ENCODE measurements at places on chromosomes 6 and 20.

- no peak for DNase-seq
These were observed 4.9 kb downstream of the TGM2 start for GRCh38 chr20:38159957-38160756.

- DNase-seq = no peak
These were observed 202.8 kb downstream of the DLL1 start for GRCh38 chr6:170087941-170088581.

DNA sequence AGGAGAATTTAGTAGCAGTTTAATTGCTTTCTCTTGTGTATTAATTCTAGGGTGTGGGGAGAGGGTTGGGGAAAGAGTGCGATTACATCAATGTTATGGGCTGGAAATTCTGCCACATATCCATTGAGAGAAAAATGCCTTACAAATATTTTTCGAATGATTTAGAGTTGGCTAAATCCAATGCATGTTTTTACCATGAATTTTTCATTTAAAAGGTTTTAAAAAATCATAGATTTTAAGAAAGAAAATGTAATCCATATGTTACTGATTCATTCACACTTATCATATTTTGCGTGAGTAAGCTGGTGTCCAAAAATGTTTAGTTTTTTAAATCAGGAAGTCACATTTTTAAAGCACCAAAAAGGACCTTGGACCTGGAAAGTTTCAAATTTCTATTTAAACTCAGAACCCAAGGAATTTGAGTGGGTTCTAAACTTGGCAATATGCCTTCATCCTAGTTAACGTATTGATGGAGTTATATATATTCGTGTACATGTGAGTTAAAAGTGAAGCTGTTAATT is 627.4 kb upstream of the CITED2 start:
- peak; percentile 71 for DNase-seq

DNA sequence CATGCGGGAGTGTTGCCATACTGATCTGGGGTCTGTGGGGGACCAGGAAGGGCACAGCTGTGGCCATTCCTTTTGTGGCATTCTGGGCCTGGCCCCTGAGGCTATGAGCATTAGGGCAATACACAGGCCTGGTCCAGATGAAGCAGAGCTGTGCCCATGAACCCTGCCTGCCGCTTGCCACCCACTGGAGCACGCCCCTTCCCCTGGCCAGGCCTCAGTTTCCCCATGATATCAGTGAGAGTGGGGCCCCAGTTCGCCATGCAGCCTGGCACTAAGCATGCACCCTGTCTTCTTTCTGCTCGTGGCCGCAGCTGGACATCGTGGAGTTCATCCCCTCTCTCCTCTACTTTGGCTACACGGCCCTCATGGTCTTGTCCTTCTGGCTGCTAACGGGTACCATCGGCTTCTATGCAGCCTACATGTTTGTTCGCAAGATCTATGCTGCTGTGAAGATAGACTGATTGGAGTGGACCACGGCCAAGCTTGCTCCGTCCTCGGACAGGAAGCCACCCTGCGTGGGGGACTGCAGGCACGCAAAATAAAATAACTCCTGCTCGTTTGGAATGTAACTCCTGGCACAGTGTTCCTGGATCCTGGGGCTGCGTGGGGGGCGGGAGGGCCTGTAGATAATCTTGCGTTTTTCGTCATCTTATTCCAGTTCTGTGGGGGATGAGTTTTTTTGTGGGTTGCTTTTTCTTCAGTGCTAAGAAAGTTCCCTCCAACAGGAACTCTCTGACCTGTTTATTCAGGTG is 42.4 kb downstream of the PLAGL2 start:
- DNase-seq = no peak

- peak; percentile 84 for DNase-seq
These were observed at the start of gene GRIK2 for GRCh38 chr6:101393251-101393828. Gene GRIK2 (plus strand): TSS chr6:101393708.

- DNase-seq = no peak
These were observed 79.0 kb downstream of the IPCEF1 start for GRCh38 chr6:154277629-154278017.

- no peak for DNase-seq
These were observed 40.4 kb downstream of the MAPK14 start for GRCh38 chr6:36068012-36068392.

- no peak for DNase-seq
These were observed 12.9 kb downstream of the OR2A4 start for GRCh38 chr6:131688286-131688685.

- no peak for DNase-seq
These were observed 28.7 kb downstream of the LAMA4 start for GRCh38 chr6:112225691-112226090.

- DNase-seq = no peak
These were observed 96.2 kb downstream of the TENT5A start for GRCh38 chr6:81656231-81656630.

GRCh38 chr6:159097256-159097655 is 52.5 kb upstream of the TAGAP start:
- DNase-seq = no peak

GRCh38 chr20:46934746-46935287 is 40.2 kb downstream of the EYA2 start:
- DNase-seq = no peak

DNA sequence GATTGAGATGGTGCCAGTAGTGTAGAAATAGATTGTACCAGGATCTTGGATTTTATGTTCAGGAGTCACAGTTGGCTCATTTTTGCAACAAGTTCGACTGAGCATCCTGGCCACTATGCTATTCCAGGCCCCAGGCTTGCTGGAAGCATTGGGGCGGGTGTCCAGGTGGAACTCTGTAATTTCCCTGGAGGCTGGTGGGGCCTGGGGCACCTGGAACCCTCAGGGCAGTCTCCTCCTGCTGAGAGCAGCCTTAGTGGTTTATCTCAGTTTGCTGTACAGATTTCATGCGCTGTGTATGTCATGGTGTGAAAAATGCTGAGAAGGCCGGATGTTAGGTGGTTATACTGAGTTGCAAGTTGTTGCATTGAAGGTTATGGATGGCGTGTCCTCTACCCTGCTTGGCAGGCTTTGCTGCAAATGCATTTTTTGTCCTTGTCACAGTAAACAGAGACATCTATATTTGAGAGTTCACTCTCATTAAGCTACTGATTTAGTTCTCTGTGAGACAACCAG is 135.1 kb upstream of the MYLIP start:
- DNase-seq = no peak

DNA sequence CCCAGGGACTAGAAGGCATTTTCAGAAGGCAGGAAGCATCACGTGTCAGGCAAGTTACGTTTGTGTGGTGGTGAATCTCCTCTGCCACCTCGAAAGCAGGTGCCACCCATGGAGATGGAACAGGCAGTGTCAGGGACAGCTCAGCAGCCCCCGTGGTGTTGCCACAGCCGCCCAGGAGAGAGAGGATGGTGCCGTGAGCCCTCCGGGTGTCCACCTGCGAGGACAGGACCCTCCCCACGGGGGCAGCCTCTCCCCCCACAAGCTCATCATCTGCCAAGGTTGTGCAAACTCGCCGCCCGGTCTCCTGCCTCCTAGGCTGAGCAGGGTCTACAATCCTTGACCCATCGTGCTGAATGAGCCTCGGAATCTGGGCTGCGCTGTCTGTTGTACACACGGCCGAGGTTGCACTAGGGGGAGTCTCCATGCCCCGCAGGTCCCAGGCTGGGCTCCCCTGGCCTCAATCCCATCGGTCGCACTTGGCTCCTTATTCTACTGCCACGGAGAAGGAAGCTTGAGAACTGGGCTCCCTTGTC is 40.1 kb downstream of the DACT2 start:
- DNase-seq = no peak

DNA sequence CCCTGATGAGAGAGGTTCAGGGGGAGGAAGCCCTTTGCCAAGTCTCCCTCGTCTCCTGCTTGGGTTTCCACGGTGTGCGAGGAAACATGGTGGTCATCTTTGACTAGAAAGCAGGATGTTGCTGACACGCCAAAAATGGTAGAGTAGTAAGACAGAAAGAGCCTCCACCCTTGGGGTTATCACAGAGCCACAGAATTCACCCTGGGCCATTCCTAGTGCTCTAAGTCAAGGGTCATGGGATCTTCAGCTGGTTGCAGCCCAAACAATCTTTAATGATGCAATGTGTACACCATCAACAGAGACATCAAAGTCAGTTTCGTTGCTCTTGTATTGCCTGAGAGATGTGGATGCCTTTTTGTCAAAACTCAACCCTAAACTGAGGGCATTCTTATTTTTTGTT is 201.9 kb downstream of the LY86 start:
- DNase-seq = no peak

GRCh38 chr6:33272275-33273128 is 627 bp downstream of the RPS18 start:
- DNase-seq = no peak

GRCh38 chr6:136383268-136383937 is 93.8 kb upstream of the BCLAF1 start:
- DNase-seq = no peak

DNA sequence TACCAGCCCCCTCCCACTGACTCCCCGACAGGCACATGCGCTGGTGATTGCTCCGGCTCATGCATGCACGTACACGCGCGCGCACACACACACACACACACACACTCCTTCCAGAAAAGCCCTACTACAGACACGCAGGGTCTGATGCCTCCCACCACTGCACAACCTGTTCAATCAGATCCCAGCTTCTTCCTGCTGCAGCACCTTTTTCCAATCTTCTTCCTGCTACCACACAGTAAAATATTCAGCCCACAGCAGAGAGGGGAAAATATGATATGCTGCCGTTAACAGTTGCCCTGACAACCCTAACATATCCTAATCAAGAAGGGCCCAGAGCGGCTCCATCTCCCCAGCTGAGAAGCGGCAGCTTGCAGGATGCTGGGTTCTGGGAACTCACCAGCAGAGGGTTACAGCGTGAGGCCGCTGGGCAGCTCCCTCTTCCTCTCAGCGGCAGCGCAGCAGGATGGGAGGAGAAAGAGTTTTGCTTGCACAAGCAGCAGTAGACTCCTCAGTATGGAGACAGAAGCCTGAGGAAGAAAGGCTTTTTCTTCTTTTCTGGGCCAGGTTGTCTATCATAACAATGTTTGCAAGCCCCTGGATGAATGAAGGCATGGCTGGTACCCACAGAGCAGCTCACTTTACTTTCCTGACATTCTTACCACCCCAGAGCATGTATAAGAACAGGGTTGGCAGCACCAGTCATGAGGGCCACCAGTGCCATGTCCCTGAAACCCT is 23.9 kb downstream of the MAP7 start:
- peak; percentile 83 for DNase-seq

DNA sequence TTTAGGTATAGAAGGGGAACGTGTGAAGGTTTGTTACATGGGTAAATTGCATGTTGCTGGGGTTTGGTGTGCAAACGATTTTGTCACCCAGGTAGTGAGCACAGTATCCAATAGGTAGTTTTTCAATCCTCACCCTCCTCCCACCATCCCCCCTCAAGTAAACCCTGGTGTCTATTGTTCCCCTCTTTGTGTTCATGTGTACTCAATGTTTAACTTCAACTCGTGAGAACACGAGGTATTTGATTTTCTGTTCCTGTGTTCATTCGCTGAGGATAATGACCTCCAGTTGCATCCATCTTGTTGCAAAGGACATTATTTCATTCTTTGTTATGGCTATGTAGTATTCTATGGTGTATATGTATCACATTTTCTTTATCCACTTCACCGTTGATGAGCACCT is 11.6 kb upstream of the VNN1 start:
- DNase-seq = no peak

DNA sequence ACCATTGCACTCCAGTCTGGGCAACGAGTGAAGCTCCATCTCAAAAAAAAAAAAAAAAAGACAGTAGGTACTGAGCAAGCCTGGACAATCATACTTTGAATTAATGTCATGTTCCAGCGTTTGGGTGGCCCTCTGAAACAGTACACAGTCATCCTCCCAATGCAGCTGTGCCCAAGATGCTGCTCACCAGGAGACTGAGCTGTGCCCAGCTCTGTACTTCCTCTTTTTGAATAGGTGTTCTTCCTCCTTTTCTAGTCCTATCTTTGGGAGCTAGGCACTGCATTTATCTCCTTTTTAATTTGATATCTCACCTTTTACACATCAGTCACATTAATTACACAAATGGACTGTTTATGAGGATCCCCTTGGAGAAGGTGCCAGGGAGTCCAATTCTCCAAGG is 101.5 kb downstream of the RPP40 start:
- no peak for DNase-seq

GRCh38 chr6:146598772-146599405 is at the start of gene ADGB:
Gene ADGB (plus strand): TSS chr6:146598972. CDS start chr6:146599041, 69 bp downstream.
- DNase-seq = peak; percentile 76

- peak; percentile 64 for DNase-seq
These were observed 101.5 kb upstream of the ISM1 start for GRCh38 chr20:13119583-13119982.

GRCh38 chr20:59314997-59315396 is 14.6 kb downstream of the EDN3 start:
- DNase-seq = no peak

GRCh38 chr20:23356203-23356602 is 5.6 kb downstream of the NXT1 start:
- DNase-seq = no peak

- no peak for DNase-seq
These were observed 96.1 kb downstream of the PAK5 start for GRCh38 chr20:9742821-9743220.

GRCh38 chr6:14887181-14887580 is 358.7 kb upstream of the JARID2 start:
- DNase-seq = no peak

DNA sequence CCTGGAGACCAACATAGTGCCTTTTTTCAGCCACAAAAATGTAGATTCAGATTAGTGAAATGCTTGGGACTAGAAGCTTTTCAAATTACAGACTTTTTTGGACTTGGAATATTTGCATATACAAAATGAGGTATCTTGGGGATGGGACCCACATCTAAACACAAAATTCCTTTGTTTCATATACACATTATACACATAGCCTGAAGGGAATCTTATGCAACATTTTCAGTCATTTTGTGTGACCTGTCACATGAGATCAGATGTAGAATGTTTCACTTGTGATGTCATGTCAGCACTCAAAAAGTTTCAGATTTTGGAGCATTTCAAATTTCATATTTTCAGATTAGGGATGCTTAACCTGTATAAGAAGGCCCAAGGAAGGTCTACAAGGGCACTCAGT is 44.5 kb upstream of the ALDH8A1 start:
- DNase-seq = no peak

GRCh38 chr6:148358196-148358785 is 15.7 kb downstream of the SASH1 start:
- DNase-seq = peak; percentile 67

- DNase-seq = no peak
These were observed 377.6 kb downstream of the ESR1 start for GRCh38 chr6:152184917-152185574.

DNA sequence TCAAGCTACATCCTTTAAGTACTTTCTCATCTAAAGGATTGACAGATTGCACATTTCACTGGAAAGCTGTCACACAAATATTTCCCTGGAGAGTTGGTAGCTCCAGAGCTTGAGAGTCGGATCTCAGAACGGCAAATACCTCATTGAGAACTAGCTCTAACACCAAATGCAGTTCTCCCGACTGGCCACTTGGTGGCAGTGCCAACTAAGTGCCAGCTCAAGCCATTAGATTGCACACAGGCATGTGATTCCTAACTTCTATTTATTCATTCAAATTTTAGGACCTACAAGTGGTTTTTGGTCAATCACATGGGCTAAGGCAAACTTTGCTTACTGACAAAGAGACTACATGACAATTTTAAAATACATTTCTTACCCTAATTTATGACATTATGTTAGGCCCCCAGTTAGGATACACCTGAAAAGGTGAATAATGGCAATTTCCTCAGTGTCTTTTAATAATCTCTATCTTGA is 7.9 kb upstream of the MCHR2 start:
- DNase-seq = peak; percentile 76

All from GM03348 (cell line).